ENCODE measurements at places on chromosomes 3 and 15.

GRCh38 chr15:35023804-35024203 is 35.7 kb upstream of the ZNF770 start:
- no peaks in the 10 kb centered on the region for H3K4me1 ChIP-seq
- H3K27ac ChIP-seq = no peak overlapping the region
- H3K4me3 ChIP-seq = no peak overlapping the region
- DNase-seq = no peak
- H3K36me3 ChIP-seq = no peaks in the 10 kb centered on the region
- no peaks in the 10 kb centered on the region for H3K27me3 ChIP-seq

DNA sequence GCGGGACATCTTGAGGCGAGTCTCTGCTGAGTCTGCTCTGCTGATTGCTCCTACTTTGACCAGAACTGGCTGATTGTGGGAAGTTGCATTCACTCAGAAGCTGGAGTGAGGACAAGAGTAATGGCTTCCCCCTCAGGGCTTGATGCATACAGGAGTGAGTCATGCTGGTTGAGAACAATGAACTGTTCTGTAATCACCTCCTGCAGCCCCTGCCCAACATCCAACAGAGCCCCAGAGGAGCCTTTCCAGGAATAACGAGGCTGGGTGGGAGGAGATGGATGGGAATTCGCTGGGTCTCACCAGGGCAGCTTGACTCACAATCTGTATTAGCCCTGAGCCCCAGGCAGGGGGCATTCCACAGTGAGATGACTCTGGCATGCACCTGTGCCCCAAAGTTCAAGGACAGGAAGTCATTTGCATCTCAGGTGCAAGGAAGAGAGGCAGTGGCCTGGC is 85.0 kb downstream of the RAB11A start:
- no peaks in the 10 kb centered on the region for H3K27me3 ChIP-seq
- no peaks in the 10 kb centered on the region for H3K4me1 ChIP-seq
- H3K27ac ChIP-seq = no peak overlapping the region
- DNase-seq = no peak
- H3K4me3 ChIP-seq = no peak overlapping the region

- no peak for DNase-seq
- no peak overlapping the region for H3K27ac ChIP-seq
- no peaks in the 10 kb centered on the region for H3K36me3 ChIP-seq
- no peaks in the 10 kb centered on the region for H3K27me3 ChIP-seq
- H3K4me3 ChIP-seq = no peak overlapping the region
These were observed 33.8 kb downstream of the EFL1 start for GRCh38 chr15:82228750-82229149.

DNA sequence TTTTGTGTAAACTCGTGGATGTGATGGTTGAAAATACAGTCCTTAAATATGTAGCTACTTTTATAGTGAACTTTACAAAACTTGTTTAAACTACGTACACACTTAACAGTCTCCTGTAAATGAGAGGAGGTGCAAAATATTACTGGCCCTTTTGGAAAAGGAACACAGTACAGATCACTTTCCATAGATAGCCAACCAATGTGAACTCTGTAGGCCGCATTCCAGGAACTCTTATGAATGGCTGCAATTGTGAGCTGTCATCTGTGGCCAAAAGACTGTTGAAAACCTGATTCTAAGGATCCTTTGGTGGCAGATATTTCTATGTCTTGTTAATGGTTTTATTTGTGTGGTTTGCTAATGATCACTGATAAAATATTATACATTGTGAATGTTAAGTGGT is 6.2 kb downstream of the TSC22D2 start:
- H3K27me3 ChIP-seq = no peaks in the 10 kb centered on the region
- no peaks in the 10 kb centered on the region for H3K36me3 ChIP-seq
